ENCODE measurements at places on chromosomes 1 and 21.
A peak's percentile ranks its signal among the peaks of the same experiment; 100 is the strongest.

DNA sequence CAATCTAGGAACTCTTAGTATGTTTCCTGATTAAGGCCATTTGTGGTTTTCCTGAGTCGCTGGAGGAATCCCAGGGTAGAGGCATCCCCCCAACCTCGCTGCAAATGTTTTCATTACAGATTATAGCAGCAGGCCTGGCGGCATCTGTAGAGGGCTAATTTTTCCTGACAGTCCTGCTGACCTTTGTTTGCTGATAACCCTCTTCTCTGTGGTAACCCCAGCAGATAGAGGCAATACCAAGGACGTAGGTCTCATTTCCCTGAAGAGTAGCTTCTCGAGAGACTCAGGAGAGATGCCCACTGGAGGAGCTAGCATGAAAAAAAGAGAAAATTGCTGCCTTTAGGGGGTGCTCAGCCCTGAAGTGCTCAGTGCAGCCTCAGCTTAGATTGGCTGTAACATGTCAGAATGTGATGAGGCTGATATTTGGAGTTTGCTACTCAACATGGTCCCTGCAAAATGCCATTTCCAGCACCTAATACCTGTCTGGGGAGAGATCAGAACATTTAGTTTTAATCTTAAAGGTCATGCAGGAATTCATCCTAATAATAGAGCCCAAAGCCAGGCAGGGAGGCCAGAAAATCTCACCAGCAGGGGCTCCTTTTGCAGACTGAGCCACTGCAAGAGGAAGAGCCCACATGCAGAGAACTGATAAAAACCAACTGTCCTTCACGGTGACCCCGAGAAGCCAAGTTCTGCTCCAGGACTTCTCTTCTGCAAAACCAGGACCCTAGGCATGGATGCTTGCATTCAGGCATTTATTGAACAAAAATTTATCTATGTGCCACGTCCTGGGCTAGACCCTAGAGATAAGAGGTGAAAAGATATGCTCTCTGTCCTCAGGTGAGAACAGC is 184.5 kb downstream of the KAZN start:
- no peak for DNase-seq

GRCh38 chr1:34488080-34488708 is 266.7 kb upstream of the GJB5 start:
- DNase-seq, result no peak

- peak; percentile 38 for DNase-seq
Measured at GRCh38 chr1:150281221-150281757, 1.1 kb upstream of the CIART start.

DNA sequence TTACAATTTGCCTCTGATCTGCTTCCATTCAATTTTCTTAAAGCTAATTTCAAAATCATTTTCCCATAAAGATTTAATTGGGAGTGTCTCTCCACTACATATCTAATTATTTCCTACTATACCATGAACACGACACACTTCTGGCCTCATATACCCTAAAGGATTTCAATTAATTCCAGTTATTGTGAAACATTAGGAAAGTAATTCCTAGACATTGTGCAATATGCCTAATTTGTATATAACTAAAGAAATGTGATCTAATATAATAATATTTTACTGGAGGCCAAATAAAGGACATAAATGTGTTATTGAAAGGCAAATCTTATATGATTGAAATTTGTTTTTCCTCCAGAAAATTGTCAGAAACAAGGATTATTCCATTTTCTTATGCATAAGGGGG is 727.2 kb upstream of the ADGRL2 start:
- DNase-seq, result no peak

- no peak for DNase-seq
Measured at GRCh38 chr1:20848162-20848561, 61.1 kb upstream of the HP1BP3 start.

Measured in effector CD4-positive, alpha-beta T cell (primary cell).